COLO829 (cell line): ENCODE measurements at places on chromosomes 1 and 21.
A peak's percentile ranks its signal among the peaks of the same experiment; 100 is the strongest.

DNA sequence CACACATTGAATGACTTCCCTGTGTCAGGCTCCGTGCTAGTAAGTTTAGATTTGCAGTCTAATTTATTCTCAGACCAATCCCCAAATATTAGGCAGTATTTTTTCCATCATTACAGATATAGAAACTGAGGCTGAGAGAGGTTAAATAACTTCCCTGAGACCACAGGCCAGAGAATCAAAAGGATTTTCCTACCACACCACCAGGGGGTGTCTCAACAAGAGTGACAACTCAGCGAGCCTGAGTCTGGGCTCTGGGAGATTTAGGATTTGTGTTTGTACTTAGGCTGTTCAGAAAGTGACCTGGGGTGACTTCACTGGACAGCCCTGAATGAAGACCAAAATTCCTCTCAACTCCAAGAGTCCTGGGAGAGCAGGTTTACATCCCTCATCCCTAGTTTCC, 13.3 kb upstream of the LCE5A start:
- DNase-seq = no peak

GRCh38 chr1:241470908-241471590, 48.5 kb downstream of the FH start:
- no peak for DNase-seq

DNA sequence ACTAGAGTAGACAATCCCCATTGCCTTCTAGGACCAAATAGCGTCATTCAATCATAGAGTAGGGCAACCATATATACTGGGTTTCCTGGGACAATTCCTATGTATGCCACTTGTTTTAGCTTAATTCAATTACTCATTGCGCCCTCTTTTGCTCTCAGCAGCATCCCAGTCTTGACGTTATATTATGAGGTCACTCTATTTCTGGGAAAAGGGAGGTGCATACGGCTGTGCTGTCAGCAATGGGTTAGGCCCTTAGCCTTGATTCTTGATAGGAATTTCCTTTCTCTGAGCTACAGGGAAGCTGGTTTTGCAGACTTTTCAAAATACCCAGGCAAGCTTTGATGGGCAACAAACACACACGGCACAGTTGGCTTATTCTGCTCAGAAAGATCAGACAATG, 4.4 kb upstream of the KAZN start:
- no peak for DNase-seq

GRCh38 chr1:245971711-245972085, 535.4 kb downstream of the SMYD3 start:
- no peak for DNase-seq

DNA sequence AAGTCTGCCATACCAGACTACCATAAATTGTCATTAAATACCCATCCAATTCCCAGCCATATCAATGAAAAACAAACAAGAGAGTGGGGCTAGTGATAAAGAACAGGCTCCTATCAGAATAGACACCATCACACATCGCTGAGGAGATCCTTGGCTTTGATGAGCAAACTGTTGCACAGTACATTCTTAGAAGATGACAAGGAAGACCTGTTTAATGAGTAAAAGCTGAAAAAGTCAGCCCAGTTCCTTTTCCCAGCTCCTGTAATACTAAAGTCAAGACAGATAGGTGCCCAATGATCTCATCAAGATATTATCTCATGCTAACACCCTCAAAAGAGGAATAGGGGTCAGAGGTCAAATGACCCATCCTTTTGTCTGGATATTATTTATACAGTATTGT, 164.5 kb upstream of the COA6 start:
- no peak for DNase-seq

GRCh38 chr1:52523376-52523775, 29.5 kb downstream of the TUT4 start:
- no peak for DNase-seq

DNA sequence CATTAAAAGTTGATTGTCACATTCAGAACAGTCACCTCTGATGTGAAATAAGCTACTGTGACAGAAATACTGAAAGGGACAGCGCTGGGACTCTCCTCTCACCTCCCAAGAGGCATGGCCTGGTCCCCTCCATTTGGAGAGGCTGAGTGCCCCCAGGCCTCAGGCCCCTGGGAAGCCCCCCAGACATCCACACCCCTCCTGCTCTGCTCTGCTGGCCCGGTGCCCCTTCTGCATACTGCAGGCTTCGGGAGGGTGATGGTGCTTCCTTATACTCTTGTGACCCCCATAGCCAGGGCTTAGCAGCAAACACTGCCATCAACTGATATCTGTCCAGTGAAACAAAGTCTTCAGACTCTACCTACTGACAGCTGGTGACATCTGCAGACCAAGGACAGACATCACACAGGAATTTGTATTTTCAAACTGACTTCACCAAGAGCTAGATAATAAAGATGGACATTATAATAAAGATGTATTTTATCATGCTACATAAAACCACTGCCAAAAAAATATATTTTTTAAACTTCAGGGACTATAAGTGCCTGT, 36.9 kb downstream of the C2CD2 start:
- no peak for DNase-seq

DNA sequence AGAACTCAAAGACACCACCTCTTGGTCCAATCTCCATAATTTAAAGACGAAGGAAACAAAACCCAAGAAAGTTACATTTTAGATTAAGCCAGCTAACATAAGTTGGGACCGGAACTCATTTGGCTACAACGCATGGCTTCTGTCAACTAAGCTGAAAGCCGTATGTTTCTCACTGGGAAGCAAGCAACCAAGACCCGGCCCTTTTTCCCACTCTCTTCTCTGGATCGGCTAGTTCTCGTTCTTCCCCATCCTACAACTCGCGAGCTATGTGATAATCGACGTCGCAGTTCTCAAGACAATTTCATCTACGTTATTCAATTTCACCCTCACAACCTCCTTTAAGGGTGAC, 601 bp downstream of the CCT8 start:
- no peak for DNase-seq

DNA sequence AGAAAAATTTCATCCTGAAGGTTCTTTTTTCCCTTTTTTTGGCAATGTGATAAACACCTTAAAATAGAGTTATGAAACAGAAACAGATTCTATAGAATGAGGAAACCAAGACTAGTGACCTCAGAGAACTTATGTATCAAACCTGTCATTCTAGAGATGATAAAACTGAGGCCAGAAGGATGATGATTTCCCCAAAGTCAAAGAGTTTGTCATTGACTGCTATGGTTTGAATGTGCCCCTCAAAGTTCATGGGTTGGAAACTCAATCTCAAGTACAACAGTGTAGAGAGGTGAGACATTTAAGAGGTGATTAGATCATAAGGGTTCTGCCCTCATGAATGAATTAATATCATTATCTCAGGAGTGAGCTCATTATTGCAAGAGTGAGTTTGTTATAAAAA, 13.7 kb upstream of the BEND5 start:
- no peak for DNase-seq

- no peak for DNase-seq
Measured at GRCh38 chr21:45166931-45167330, 92.6 kb downstream of the ADARB1 start.

GRCh38 chr1:15940110-15941043, 35.5 kb downstream of the ZBTB17 start:
- no peak for DNase-seq

DNA sequence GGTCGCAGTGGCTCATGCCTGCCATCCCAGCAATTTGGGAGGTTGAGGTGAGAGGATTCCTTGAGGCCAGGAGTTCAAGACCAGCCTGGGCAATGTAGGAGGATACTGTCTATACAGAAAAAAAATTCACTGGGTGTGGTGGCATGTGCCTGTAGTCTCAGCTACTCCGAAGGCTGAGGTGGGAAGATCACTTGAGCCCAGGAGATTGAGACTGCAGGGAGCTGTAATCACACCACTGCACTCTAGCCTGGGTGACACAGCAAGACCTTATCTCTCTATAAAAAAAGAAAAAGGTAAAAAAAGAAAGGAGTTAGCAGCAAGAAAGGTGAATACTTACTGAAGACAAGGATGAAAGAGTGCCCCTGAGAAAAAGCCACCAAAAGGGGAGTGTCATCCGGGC, 23.7 kb upstream of the BCL10 start:
- no peak for DNase-seq

- no peak for DNase-seq
Measured at GRCh38 chr1:67755619-67756018, 70.6 kb downstream of the GADD45A start.

DNA sequence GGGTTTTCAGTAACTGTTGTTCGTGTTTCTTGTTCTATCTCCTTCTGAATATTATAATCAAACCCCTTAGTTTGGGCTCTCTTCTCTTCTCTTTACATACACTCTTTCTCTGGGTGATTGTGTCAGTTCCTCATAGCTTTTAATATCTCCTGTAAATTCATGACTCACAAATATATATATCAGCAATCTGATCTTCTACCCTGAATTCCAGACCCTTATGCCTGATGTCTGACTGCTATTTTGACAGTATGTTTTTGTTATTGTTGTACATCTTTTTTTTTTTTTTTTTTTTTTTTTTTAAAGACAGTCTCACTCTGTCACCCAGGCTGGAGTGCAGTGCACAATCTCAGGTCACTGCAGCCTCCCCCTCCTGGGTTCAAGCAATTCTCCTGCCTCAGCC, 70.8 kb upstream of the MPC2 start:
- no peak for DNase-seq

DNA sequence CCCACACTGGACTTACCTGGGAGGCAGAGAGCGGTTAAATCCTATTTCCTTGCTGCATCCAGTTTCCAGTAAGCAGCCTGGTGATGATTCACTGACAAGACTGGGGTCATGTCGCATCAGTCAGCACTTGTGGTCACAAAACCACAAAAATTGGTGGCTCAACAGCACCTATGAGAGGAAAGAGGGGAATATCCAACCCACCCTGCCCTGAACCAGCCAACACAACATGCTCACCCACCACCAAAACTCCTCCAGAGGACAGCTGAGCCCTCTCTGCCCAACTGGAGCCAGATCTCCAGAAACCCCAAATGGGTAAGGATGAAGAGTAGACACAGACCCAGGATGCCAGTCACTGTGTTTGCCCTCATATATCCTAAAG, 64.0 kb downstream of the CD46 start:
- DNase-seq = no peak

- no peak for DNase-seq
Measured at GRCh38 chr1:19339214-19339861, 27.2 kb downstream of the SLC66A1 start.

DNA sequence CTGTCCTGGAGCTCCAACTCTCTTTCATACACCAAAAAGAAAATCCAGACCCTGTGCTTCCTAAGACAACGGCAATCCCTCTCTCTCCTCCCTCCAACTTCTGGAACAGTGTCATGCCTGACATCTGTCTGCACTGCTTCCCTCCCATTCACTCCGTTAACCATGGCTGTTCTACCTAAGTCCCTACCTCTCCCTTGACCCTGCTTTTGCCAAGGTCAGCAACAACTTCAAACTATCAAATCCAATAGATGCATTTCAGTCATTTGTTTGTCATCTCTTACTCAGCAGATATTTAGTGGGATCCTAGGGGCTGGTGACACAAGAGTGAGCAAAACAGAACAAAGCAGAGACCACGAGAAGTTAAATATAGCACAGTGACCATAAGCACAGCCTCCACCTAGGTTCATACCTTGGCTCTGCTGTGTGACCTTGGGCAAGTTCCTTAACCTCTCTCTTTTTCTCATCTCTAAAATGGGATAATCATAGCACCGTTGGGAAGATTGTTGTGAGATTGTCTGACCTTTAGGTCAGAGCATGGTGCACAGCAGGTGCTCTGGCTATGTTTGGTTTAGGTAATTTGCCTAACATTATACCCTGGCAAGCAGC, 88.9 kb downstream of the TMEM53 start:
- no peak for DNase-seq

GRCh38 chr1:78758506-78758905, 108.9 kb downstream of the IFI44 start:
- DNase-seq = no peak

DNA sequence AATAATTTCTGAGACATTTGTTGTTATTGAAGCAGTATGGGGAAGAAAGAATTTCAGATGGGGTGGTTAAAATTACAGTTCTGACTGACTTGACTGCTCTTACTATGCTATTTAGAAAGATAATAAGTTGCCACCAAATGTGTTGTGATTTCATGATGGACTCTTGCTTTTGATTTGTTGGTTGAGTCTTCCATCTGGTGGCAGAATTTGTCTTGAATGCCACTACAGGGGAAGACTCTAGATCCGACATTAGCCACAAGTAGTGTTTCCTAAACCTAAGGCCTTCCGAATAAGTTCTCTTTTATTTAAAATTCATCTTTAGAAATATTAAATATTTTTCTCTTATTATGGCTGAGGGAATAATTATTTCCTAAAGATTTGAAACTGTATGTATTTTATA, 190.9 kb upstream of the ADGRL4 start:
- peak; percentile 10 for DNase-seq

DNA sequence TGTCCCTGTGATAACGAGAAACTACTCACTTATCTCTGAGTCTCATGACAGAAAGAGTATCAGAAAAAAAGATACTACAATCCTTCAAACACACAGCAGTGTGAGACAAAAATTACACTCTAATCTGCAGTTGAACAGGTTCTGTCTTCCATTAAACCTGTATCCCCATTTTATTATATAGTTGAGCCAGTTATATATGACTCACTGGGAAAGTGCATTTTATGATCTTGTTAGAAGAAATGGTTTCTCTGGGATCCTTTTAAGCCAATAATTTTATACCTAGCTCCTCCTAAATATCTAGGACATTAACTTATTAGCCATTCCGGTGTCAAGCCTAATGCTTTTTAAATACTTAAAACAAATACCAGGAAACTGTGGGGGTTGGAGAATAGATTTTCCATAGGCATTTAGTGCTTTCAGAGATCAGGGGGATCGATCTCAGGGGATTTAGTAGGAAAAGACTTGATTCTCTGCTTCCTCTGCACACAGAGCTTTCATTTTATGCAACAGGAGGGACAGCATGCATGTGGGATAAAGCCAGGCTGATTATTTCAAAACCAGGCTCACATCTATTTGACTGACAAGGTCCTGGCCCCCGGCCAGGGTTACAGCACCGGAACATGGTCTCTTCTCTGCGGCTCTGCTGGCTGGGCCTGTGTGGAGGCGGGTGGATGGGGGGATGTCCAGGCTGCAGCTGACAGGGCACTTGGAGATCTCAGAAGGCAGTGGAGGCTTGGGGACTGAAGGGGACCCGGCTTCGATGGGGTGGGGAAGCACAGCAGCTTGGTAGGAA, 310.6 kb downstream of the DISC1 start:
- DNase-seq = peak; percentile 71

DNA sequence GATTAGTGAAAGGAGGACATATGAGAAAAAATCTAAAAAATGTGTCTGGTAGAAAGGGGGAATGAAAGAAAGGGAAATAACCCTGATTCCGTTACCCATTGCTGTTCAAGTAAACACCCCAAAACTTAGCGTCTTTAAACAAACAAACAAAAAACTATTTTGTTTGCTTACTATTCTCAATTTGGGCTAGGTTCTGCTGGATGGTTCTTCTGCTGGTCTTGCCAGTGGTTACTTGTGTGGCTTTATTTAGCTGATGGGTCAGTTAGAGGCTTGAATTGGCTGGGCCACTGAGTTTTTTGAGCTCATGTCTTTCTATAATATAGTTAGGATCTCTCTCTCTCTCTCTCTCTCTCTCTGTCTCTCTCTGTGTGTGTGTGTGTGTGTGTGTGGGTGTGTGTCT, 112.1 kb downstream of the GRIK1 start:
- no peak for DNase-seq
